ENCODE measurements at places on chromosomes 4 and X.

GRCh38 chrX:63128509-63128908 is 222.6 kb downstream of the SPIN4 start:
- no peak for DNase-seq

- DNase-seq: no peak
Measured at GRCh38 chr4:73375328-73375741, 28.8 kb upstream of the ALB start.

- DNase-seq: no peak
Measured at GRCh38 chr4:168849997-168850396, 160.1 kb downstream of the CBR4 start.

GRCh38 chrX:21905313-21905712 is 35.2 kb upstream of the SMS start:
- DNase-seq: no peak

DNA sequence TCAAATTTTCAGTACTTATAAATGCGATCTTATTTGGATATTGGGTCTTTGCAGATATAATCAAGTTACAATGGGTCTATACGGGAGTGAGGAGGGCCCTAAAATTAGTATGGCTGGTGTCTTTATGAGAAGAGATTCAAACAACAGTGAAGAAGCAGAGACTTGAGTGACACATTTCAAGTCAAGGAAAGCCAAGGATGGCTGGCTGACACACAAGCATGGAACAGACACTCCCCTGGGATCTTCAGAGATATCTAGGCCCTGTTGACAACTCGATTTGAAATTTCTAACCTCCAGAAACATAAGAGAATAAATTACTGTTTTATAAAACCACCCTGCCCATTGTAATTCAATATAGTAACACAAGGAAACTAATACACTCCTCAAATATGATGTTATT is 1886.0 kb upstream of the PCDH7 start:
- no peak for DNase-seq
